ENCODE measurements at places on chromosomes 7 and 10.
A peak's percentile ranks its signal among the peaks of the same experiment; 100 is the strongest.

DNA sequence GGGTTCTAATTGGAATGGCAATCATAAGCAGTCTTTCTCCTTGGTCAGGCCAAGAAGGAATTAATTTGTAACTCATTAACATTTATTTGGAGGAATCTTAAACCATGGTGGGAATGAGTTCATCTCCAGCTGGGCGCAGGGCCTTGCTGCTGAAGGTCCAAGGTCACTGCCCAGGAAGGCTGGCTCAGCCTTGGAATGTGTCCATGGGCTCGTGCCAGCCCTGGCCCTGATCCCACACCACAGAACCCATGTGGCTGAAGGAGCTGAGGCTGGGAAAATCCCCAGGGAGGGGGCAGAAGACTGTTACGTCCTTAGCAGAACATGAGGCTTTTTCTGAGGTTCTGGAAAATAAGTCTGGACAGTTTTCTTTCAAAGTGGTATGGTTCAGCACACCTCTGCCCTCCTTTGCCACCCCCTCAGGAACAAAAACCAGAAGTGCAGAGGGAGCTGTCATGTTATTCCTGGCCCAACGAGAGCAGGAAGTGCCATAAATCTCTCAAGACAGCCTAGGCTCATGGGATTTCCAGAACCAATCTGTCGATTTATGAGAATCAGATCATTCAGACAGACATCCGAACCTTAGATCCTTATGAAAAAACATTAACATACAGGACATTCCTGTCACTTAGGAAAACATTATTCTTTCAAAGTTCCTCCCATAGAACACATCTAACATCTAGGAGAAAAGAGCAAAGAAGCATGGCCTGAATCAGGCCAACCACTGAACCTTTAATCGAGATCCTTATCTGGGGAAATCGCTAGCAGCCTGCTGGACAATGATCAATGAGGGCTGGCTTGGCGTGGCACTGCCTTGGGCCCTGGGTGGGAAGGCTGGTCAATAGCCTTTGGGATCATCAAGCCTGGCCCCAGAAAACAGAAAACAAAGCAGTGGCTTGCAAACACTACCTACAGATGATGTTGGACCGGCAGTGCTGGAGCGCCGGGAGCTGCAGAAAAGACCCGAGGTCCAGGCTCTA is 134.3 kb downstream of the TAX1BP1 start:
- DNase-seq, result peak; percentile 14

DNA sequence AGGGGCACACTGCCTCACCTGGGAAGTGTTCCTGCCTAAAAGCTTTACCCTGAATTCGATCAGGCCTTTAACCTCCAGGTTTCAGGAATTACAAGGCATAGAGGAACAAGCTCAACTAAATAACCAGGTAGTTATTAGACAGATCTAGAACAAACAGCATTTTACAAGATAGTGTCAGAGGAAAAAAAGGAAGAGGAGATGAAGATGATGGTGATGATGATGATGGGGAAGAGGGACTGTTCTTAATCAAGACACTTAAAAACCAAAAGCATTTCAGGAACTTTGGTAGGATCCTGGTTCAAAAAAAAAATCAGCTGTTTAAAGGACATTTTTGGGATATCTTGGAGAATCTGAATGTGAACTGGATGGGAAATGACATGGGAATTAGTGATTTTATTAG is 11.5 kb downstream of the RBM17 start:
- no peak for DNase-seq

DNA sequence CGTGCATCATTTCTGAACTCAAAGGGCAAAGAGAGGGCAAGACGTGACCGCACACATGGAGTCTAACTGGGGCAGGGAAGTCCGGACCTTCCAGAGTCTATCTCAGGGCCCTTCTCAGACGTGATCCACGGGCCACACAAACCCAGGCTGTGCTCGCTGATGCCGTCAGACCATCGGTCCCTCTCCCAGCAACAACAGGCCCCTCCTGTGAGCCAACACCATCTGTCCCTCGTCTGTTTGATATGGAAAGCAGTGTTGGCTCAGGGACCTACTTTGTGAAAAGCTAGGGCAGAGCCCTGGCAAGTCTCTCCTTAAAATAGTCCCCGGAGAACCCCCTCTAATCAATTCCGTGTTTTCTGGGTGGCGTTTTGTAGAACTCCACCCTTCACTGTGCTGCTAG is 208.8 kb downstream of the TCERG1L start:
- DNase-seq, result no peak

DNA sequence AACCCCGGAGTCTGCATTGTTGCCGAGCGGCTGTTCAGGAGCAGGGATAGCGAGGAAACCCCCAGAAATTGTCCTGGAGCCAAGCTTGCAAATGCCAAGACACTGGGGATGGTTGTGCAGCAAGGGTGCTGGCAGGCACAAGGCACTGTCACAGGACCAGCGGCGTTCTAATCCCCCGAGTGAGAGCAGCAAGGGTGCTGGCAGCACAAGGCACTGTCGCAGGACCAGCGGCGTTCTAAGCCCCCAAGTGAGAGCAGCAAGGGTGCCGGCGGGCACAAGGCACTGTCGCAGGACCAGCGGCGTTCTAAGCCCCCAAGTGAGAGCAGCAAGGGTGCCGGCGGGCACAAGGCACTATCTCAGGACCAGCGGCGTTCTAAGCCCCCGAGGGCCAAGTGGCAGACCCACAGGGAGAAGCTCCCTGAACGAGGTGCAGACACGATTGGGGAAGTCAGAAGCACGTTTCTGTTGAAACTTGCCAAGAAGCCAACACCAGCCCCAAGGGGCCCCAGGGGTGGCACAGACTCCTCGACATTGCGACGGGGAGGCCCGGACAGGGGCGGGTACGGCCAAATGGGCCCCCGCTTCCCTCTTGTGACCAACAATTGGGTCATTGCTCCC is 40.4 kb upstream of the INPP5A start:
- DNase-seq, result no peak

GRCh38 chr7:91019686-91020385 is 244.4 kb upstream of the FZD1 start:
- DNase-seq, result no peak

DNA sequence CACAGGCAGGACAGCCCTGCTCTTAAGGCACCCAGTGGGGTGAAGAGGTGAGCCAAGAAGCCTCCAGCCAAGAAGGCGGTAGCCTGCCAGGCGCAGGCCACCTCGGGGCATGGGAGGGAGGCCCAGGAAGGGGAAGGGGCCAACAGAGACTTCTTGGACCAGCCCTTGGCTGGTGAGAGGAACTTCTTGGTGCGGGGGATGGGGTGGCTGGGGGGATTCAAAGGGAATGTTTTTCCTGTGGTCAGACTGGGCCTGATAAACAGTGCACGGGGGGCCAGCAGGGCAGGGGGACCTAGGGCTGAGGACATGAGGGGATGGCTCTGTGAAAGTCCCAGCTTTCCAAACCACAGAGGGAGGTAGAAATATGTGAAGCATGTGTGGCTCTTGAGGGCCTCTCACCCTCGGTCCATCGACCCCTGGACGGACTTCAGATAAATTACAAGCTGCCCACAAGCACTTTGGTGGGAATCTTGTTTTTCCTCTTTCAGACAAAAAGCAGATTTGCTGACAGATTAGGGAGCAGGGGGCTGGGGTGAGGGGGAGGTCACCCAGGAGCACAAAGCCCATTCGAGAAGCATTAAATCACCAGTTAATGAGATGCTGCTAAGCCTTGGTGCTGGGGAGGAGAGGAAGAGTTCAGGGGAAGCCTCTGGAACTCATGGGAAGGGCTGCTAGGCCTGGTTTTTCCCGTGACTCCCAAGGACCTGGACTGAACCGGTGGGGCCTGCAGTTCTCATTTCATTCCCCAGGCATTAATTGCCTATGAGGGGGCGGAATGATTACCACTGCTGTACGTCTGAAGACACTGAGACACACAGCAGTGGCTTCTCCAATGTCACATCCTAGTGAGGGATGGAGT is 11.3 kb downstream of the CRYGN start:
- no peak for DNase-seq

DNA sequence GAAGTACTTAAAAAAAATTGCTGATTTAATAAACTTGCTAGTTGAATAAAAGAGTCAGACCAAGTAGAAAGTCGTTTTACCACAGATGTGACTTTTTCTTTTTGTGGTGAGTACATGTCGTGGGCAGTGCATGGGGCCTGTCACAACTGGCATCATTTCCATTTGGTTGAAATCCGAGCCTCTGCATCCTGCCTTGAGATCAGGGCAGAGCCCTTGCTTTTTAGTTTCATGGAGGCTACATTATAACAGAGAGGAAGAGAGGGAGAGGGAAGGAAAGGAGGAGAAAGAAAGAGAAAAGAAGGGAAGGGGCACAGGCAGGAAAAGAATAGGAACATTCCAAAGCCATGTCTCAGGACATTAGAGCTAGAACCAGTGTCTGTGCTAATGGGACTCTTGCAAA is 20.4 kb upstream of the INSYN2A start:
- no peak for DNase-seq

GRCh38 chr7:140611641-140612040 is 29.0 kb downstream of the DENND2A start:
- no peak for DNase-seq

DNA sequence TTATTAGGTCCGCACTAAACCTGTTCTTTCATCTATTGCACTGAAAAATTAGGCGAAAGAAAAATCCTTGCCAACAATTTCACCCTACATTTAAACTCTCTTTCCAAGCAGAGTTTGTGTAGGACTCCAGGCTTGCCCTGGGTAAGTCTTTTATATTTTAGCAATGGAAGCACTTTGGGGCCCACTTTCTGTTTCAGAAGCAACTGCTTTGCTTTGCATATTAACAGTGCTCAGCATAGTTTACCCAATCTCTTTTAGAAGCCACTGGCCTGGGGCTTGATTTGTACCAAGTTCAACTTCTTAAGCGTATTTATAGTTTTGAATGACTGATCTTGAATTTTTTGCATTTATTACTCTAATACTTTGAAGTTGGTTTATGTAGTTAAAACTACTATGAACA is 78.8 kb upstream of the MDFIC start:
- no peak for DNase-seq

- DNase-seq, result no peak
Observed at GRCh38 chr7:110856704-110857103, 234.2 kb upstream of the LRRN3 start.

- no peak for DNase-seq
Observed at GRCh38 chr7:2970307-2970664, 73.4 kb downstream of the CARD11 start.

DNA sequence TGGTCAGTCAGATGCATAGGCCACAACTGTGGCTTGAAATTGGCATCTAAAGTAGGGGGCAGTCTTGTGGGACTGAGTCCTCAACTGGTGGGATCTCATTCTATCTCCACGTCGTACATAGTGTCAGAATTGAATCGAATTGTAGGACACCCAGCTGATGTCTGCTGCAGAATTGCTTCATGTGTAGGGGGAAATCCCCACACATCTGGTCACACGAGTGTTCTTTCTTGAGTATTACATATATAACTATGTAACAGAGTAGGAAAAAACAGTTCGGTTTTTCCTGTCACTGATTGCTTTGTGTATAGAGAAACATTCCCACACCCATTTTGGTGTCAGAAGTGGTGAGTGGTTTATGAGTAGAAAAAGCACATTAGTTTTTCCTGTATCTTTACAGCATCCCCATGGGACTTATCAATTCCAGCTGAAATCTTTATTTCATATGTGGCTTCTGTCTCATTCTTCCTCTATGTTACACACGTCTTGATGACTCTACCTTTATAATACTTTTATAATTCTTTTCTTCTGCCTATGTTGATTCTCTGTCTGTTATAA is 79.4 kb upstream of the PCGF5 start:
- DNase-seq, result no peak

GRCh38 chr7:1669064-1669951 is 769 bp upstream of the ELFN1 start:
- DNase-seq, result no peak

GRCh38 chr7:20240080-20240926 is 23.1 kb upstream of the MACC1 start:
- no peak for DNase-seq

DNA sequence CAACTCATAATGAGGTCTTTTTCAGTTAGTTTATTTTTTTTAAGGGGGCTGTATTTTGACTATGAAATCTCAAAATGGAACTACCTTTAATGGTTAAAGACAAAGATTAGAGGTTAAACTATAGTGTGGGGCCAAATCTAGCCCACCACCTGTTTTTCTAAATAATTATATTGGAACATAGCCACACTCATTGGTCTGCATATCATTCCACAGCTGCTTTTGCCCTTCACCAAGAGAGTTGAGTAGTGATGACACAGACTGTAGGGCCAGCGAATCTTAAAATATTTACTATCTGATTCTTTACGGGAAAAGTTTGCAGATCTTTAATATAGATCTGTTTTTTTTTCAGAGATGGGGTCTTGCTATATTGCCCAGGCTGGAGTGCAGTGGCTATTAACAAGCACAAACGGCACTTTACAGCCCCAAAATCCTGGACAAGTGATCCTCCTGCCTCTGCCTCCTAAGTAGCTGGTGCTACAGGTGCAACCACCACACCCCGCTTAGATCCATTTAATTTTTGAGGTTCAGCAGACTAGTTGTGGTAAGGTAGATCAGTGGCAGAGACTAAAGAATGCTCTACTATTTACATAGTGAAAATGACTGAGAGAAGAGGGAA is 25.8 kb downstream of the EPC1 start:
- DNase-seq, result no peak

DNA sequence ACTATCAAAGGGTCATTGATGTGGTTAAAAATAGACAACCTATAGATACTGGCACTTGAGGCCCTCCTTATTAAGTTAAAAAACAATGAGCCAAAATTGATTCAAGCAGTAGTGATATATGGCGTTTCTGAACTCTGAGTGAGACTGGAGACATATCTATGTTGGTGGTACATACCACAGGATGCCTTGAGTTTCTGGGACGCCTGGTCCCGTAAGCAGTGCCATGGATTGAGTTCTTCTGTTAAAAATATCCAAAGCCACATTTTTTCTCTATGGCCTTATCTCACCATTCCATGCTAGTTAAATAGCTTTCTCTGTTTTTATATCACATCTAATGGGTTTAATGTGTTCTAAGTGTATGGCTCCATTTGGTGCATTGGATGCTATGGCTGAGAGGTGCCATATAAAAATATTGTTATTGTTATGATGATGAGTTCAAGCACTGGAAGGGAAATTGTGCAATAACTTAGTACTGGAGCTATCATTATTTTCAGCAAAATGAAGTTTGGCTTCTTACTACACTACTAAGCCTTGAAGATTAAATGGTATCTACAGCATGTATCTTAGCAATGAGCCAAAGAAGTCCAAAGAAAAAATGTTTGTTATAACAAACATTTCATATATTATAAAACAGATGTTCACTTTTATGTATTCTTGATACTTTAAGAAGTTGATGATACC is 713.9 kb downstream of the SUGCT start:
- no peak for DNase-seq

GRCh38 chr10:52136921-52137320 is 177.2 kb upstream of the DKK1 start:
- DNase-seq, result no peak

Data from NCI-H446 treated with DMSO at 0.1 percent for 48 hours (cell line).